Stimulated activated naive CD8-positive, alpha-beta T cell treated with anti-CD3 and anti-CD28 coated beads, Interleukin-15, amount 100 ng/mL, for 72 hours (primary cell): ENCODE measurements at places on chromosomes 16 and 17.

- no peak for DNase-seq
These were observed 15.4 kb downstream of the RHBDL3 start for GRCh38 chr17:32281011-32281451.

- DNase-seq: no peak
These were observed 21.1 kb downstream of the IST1 start for GRCh38 chr16:71916397-71916920.

- peak; percentile 81 for DNase-seq
These were observed at the start of gene RHOT1 for GRCh38 chr17:32142038-32142856. RHOT1 (plus strand) TSS chr17:32142502; CDS start chr17:32142693, 191 bp downstream.

GRCh38 chr16:84806256-84806889 lies 13.4 kb upstream of the CRISPLD2 start:
- DNase-seq: no peak

DNA sequence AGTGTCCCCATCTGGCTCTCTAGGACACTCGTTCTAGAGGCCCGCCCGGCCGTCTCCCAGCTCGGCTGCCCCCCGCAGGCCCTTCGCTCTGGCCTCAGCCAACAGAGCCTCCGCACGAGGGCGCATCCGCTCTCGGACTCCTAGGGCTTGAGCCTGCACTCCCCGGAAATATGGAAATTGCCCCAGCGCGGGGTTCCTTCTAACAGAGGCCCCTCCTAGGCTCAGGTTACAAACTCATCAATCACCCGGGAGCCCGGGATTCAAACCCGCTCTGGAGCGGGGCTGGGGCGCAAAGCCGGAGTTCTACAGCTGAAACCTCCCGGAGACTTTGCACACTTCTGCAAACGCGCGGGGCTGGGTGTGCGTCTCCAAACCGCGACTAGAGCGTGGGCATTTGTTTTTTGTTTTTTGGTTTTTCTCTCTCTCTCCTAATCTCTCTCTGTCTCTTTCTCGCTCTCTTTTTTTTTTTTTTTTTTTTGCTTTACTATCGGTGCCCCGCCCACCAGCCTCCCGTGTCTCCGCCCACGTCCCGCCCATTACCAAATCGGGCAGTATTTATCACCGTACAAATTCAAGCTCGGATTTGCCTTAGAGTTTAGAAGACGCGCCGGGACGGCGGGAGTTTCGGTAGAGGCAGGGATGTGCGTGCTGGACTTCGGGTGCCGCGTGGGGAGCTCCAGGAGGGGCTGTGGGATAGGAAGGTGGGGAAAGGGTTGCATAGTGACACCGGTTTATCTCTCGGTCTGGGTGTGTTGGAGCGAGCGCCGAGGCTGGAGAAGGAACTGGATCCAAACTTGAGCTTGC lies 2.4 kb upstream of the FOXL1 start:
- no peak for DNase-seq

- no peak for DNase-seq
These were observed 16.6 kb upstream of the CYB5B start for GRCh38 chr16:69407702-69408323.

DNA sequence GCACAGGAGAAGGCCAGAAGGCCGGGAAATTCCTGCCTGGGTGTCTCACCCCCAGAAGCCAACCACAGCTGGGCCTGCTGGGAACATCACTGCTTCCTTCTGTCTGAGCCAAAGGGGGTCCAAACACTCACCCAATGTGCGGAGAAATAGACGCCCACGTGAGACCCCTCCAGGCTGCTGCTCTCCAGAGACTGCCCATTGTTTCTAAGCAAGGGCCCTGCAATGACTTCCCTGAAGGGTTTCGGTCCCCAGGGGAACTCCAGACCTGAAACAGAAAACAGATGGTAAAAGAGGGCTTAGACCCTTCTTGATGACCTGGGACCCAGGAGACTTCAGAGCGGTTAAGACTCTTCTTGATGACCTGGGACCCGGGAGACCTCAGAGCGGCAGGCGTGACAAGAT lies 41.3 kb downstream of the MRM3 start:
- DNase-seq: no peak

- DNase-seq: no peak
These were observed 11.2 kb upstream of the ADAM11 start for GRCh38 chr17:44747566-44747965.

DNA sequence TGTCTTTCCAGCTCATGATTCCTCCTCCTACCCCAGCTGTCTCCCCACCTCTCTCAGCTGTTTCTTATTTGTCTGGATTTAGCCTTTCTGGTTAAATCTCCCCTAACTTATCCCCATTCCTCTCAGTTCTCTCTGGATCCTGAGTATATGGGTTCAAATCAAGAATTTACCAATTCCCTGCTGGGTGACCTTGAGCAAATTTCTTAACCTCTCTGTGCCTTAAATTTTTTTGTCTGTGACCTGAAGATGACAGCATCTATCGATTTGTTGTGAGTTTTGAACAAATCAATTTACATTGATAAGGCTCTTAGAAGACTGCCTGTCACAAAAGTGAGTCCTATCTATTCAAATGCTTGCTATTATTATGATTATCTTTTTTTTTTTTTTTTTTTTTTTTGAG lies 2.0 kb upstream of the KCNG4 start:
- DNase-seq: no peak

DNA sequence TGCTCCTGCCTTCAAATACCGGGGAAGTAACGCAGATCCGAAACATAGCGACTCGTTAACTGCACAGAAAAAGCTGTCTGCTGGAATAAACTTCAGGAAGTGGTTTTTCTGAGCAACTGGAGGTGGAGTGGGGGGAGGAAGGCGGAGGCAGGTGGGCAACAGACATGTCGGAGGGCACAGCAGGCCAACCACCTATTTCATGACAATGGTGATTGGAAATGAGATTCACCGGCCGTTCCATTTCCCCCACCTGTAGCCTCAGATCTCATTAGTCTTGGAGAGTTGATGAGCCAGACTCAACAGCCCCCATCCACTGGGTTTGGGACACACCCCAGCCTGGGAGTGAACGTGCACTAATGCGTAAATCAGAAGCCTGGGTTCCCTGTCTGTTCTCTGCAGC lies 7.7 kb upstream of the PECAM1 start:
- no peak for DNase-seq

- DNase-seq: no peak
These were observed 6.2 kb downstream of the TNP2 start for GRCh38 chr16:11262915-11263314.

- no peak for DNase-seq
These were observed 36.7 kb upstream of the ULK2 start for GRCh38 chr17:19904412-19904811.

GRCh38 chr16:81436386-81436785 lies 8.2 kb upstream of the CMIP start:
- DNase-seq: no peak

DNA sequence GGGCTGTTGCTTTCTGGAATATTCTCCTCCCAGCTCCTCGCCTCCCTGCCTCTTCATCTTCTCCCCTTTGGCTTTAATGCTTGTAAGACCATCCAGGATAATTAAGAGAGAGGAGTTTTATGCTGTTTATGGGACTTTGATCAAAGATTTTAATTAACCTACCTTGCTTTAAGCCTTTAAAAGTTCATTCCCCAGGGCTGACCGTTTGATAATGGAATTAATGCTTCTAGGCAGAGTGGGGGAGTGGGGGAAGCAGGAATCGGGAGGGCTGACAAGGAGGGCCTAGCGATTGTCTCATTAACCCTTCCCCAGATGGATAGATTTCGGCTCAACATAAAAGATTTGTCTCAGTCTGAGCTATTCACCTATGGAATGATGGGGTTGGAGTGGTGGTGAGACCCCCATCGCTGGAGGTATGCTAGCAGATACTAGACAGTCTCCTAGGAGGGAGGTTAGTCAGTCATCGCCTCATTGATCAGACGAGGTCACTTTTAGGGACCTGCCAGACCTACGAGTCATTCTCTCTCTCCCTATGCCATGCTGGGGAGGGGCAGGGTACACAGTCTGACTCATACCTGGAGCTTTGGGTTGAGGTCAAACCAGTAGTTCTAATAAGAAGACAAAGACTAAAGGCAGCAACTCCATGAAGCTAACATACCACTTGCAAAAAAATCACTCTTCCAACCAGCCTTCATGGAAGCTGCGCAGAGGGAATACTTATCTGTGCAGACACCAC lies 236.6 kb upstream of the NLRP1 start:
- DNase-seq: peak; percentile 20

DNA sequence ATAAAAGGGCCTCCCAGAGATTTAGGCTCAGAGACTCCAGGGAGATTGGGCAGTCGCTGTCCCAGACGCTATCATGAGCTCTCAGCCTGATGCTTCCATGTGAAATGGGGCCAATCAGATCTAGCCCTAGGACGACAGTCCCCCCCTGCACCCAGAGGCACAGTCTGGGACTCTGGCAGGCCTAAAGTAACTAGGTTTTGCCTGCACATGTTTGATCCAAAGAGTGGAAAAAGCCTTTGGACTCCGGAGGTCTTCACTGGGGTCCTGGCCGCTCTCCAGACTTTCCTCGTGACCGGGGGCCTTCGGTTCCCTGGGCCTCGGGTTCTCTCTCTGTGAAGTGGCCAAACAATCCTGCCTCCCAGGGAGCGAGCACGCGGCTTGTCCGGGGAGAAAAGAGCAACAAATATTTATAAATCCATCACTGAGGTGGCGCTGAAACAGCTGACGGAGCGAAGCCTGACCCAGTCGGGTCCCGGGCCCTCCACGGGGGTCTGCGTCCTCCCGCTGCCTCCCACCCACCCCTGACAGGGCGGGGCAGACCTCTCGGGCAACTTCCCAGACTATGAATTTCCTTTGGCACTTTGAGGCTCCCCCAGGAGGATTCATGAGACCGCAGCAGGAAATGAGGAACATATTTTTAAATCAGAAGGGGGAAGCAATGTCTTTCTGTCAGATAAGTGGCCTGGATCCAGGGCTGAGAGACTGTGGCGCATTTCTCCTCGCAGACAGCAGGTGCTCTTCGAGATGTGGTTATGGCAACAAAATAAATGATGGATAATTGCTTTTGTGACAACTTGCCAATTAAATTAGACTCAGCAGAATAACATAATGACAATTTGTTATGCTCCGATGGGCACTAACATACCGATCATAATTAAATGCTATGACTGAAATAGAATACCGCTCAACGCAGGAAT lies 38.9 kb downstream of the MRPS23 start:
- no peak for DNase-seq

DNA sequence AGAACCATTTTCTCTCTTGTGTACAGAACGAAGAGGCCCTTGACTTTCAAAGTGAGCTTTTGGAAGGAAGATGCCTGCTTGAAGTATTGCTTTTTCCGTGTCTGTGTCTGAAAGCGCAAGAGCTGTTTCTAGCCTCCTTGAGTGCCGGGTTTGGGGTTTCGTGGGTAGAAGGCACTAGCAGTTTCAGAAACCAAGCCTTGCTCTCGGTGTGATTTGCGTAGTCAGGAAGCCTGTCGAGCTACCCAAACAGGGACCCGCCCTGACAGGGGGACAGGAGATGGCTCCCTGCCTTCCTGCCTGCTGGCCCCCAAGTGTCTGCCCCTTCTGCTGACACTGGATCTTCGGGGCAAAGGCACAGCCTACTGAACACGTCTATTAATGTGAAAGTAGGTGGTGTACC lies 322.0 kb downstream of the MAF start:
- DNase-seq: peak; percentile 70

- DNase-seq: no peak
These were observed 2.4 kb downstream of the SPPL2C start for GRCh38 chr17:45847101-45847500.

GRCh38 chr17:7969433-7969832 lies 33.0 kb upstream of the GUCY2D start:
- DNase-seq: no peak

DNA sequence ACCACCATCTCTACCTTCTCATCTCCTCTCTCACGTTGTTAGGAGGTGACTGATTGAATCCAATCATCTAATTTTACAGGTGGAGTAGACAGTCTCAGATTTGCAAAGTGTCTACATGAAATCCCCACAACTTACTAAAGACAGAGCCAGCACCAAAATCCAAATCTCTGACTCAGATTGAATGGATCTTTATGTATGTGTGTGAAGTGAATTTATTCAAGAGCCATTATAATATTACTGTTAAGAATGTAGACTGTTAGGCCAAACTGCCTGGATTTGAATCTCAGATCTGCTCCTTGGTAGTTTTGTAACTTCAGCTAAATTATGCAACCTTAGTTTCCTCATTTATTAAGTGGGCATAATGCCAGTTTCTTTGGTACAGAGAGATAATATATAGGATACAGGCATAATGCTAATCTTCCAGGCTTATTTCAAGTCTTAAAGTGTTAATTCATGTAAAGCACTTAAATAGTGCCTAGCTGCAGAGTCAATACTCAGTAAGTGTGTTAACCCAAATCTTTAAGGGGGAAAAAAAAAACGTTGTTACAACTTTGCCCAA lies 12.7 kb downstream of the CNEP1R1 start:
- no peak for DNase-seq

DNA sequence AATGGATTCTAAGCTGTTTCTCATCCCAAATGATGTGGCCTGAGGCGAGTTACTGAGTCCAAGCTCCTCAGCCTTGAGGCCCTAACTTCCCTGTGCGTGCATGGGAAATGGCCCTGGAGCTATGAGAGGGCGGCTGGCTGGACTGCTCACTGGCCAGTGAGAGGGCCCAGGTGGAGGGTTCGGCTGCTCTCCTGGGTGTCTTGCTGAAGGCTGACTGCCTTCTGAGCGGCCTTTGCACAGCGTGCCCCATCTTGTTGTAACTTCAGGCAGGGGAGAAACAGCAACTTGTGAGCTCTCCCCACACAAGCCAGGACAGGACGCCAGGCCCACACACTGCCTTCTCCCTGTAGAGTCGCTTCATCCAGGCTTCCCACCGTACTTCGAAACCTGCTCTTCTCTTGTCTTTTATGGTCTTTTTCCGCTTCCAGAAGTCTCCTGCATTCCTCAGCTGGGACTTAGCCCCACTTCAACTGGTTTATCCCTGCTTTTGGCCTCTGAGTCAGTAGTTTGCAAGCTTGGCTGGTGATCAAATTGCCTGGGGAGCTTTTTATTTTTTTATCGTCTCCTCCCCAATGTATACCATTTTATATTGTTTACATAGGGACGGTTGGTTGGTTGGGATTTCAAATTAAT lies 13.3 kb downstream of the CDH3 start:
- DNase-seq: no peak

- DNase-seq: peak; percentile 12
These were observed 211.9 kb downstream of the STX8 start for GRCh38 chr17:9363440-9364350.

GRCh38 chr17:31488264-31488981 lies 96.9 kb downstream of the RAB11FIP4 start:
- no peak for DNase-seq

DNA sequence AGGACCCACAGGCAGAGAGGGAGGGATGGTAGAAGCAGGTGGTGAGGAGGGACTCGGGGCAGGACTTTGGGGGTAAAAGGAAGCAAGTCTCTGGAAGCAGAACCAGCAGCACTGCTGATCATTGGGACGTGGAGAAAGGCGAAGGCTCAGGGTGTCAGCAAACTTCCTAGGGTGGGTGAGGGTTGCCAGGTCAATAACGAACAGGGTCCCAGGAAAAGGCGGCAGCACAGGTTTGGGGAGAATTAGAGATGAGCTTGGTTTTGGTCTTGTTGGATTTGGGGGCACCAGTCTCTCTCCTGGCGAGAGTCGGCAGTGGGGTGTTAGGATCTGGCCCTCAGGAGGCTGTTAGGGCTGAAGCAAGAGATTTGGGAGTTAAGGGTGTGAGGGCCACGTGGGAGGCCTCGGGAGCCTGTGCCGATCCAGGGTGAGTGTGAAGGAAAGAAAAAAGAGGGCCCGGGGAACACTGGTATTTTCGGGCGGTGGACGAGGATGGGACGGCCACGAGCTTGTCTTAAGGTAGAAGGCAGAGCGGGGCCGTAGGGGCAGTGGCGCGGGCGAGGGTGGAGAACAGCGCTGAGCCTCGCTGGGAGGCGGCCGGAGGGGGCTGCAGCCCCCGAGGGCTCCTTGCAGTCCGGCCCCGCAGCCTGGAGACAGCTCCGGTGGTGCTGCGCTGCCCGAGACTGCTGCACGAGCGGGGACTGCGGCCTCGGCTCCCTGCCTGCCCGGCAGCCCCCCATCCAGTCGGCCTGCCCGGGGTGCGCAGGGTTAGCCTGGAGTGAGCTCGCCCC lies 765 bp upstream of the ADORA2B start:
- DNase-seq: no peak
